Midbrain (tissue), 1 donor: ENCODE measurements at places on chromosomes 1 and 21.

DNA sequence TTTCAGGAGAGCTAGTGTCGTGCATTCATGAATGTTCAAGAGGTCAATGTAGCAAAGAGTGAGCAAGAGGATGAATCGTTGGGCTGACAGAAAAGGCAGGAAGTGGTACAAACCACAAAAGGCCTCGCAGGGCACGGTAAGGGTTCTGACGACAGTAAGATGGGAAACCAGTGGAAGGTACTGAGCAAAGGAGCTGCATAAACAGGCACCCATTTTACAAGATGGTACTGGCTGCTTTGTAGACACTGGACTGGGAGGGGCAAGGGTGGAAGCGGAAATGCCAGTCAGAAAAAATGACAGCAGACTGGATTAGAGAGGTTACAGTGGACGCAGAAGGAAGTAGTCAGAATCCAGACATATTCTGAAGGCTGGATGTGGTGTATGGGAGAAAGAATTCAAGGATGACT is 123.5 kb downstream of the PTPN14 start:
- no peak for DNase-seq

DNA sequence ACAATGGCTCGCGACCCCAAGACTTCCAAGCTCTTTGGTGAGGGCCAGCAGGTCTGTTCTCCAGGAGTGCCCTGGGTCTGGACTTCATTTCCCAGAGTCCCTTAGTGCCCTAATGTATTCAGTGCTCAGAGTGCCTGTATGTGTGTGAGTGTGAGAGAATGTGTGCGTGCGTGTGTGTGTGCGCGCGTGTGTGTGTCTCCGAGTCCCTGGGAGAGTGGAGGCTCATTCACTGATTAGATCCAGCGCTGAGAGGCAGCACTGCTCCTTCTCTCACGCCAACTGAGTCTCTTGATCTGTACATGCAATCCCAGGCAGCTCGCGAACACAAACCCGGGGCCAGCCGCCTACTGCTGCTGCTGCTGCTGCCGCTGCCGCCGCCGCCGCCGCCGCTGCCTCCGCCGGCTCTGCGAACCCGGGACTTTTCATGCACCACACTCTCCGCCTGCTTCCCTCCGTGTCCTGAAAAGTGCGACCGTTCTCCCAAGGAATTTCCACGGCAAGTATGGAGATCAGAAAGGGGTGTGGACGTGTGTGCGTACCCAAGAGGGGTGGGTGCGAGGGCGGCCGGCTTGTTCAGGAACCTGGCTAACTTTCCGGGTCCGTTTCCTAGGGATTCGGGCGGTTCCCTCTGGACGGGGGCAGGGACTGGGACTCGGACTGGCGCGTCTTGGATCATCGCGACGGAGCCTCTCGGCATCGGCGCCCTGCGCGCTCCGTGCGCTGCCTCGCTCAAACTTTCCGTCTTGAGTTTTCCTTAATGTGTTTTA is at the start of gene RNF220:
Gene RNF220 (plus strand): TSS at position 225 of the 767 bp plus-strand sequence.
- peak; percentile 93 for DNase-seq

DNA sequence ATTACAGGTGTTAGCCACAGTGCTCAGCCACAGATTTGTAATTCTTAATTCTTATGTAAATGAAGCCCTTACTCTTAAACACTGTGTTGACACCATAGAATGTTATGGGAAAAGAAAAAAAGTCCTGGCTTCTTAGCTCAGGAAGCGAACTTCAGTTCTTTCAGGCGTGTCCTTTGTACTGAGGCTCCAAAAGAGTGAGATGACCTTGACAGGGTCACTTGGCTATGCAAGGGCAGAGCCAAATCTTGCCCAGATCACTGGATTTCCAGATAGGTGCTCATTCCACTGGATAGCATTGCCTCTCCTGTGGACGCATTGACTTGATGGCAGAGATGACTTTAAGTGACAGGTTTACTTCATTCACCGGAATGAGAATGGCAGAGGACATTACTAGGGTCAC is 4.8 kb downstream of the NFYC start:
- DNase-seq, result no peak

DNA sequence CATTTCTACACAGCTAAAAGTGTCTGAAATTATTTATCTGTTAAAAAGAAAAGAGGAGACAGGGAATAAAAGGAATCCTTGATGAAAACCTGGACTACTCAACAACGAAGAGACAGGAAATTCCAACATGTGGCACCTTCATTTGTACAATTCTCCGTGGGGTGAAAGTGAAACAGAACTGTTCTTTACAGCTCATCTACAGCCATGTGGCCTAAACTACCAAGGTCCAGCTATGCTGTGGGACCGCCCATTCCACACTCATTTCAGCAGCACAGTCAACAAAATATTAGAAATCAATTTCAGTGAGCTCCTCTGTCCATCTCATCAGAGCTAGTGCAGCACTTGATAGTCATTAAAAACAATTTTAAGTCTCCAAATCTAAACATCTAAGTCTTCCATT is 44.0 kb downstream of the UBR4 start:
- no peak for DNase-seq

DNA sequence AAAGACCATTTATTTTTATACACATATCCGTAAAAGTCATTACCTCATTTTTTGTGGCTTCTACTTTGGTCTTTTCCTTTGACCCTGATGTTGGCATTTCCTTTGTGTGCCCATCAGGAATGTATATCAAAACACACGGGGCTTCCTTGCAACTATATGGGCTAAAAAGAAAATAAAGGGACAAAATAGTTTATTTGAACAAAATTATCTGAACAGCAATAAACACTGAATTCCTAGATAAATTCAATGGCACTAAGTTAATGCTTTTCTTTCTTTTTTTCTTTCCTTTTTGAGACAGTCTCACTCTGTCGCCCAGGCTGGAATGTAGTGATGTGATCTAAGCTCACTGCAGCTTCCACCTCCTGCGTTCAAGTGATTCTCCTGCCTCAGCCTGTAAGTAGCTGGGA is 45.2 kb downstream of the EPRS1 start:
- no peak for DNase-seq

GRCh38 chr1:22893292-22893691 is 79.4 kb downstream of the LACTBL1 start:
- DNase-seq, result no peak

GRCh38 chr21:19275065-19275464 is 871.5 kb upstream of the TMPRSS15 start:
- DNase-seq, result no peak

- no peak for DNase-seq
Observed at GRCh38 chr1:103109311-103109920, 1.1 kb upstream of the COL11A1 start.
